ENCODE measurements at places on chromosomes 4 and X.
A peak's percentile ranks its signal among the peaks of the same experiment; 100 is the strongest.

GRCh38 chrX:153800746-153801145 lies 6.3 kb downstream of the SSR4 start:
- no peak for DNase-seq

GRCh38 chr4:76292730-76293129 lies 13.8 kb upstream of the STBD1 start:
- DNase-seq = no peak

DNA sequence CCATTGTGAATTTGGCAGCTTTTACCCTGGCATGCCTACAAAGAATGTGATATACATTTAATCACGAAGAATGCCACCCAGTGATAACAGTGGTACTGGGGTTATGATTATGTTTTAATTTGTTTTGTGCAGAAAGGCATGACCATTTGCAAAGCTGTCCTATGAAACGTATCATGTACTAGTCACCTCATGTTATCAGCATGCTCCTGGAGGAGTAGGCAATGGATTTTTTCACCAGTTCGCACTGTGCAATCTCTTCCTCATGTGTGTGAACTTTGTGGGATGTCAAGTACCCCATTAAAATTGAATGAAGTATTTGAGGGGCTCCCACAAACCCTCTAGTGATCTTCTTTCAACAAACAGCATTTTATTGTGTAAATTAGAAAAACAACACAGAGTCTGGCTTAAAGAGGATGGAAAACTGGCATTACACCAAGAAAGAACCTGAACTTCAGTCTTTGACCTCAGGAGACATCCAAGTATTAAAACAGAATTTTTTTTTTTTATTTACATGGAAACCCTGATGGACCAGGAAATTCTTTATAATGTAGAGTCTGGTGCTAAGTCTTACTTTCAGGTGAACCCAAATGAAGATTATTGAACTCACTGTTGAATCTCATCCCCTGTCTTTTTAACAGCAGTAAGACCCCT lies 200.6 kb upstream of the PGRMC2 start:
- DNase-seq = no peak

GRCh38 chrX:42535233-42535632 lies 242.7 kb downstream of the PPP1R2C start:
- no peak for DNase-seq

DNA sequence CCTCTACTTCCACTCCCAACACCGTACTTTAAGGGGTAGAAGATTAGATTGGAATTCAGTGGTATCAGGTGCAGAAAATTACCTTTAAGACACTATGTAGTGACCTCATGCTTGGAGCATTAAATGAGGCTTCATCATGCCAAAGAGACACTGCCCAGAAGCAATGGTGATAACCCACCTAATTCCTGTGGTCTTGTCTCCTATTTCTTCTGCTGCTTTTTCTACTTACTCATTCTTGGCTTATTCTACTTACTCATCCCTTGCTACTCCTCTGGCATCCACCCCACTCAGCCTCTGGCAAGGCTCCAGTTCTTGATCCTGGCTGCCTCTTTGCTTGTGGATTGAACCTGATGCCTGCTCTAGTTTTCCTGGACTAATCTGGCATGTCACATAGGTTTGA lies 62.3 kb upstream of the ADAMTS3 start:
- no peak for DNase-seq

- DNase-seq = no peak
These were observed 9.8 kb downstream of the GUCY1A1 start for GRCh38 chr4:155676430-155676825.

DNA sequence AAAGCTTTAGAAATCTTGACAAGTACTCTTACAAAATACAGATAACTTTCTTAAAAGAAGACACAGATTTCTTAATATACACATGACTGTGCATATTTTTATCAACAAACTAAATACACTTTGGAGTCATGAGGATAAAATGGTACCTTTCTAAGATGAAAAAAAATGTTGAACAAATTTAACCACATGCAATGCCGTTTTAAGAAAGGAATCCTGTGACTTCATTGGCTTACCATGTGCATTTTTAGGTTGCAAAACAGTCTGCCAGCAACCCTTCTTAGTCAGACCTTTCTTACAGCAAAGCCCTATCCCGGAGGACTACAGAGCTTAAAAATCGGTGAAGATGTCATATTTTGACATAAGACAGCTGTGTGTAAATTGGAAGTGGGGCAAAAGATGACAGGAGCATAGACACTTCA lies 51.7 kb downstream of the GASK1B start:
- DNase-seq = no peak

DNA sequence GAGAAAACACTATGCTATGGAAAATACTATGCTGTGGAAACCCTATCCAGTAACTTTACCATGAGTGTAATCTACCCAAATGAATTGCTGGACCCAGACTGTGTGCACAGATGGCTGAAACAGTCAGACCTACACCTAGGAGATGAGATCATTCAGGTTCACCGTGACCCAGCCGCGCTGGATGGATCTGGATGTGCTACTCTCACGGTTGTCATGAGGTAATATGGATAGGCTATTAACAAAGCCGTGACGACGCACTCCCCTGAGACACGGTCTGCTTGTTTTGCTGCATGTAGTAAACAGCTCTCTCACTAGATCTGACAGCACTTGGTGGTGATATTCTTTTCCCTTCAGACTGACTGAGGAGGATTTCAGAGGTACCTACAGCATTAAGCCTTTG lies 832.5 kb upstream of the GRID2 start:
- no peak for DNase-seq

- no peak for DNase-seq
These were observed 211.0 kb upstream of the ADGRL3 start for GRCh38 chr4:60989141-60989540.

DNA sequence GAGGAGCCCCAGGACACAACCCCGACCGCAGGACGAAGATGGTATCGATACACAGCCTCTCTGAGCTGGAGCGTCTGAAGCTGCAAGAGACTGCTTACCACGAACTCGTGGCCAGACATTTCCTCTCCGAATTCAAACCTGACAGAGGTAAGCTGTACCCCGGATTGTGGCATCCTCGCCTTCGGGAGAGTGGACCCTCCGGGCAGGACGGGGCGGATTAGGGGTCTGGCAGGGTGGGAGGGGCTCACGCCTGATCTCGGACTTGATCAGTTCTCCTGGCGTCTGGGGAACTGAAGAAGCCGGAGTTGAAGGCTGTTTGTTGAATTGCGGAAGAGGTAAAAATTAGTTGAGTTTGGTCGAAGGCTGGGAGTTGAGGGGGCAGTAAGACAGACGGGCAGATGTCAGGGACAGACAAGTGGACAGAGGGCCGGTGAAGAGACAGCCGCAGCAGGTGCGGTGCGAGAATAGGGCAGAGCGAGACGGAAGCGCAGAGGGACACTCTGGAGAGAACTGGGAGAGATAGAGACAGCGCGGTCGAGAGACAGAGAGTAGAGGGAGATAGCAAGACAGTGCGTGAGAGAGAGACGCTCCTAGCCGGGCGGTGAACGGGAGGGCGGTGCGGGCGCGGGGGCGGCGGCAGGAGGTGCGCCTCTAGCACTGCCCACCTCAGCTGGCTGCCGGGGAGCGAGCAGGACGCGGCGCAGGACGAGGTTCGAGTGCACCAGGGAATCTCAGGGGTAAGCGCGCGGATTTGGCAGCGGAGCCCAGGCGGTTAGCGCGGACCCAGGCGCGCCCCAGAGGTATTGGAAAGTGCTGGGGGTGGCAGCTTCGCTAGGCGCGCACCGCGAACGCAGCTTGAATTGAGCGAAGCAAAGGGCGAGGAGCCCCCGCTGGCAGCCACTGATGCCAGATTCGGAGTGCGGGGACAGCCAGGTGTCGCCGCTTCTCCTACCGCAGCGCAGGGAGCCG lies 23.9 kb downstream of the ARHGAP36 start:
- no peak for DNase-seq

DNA sequence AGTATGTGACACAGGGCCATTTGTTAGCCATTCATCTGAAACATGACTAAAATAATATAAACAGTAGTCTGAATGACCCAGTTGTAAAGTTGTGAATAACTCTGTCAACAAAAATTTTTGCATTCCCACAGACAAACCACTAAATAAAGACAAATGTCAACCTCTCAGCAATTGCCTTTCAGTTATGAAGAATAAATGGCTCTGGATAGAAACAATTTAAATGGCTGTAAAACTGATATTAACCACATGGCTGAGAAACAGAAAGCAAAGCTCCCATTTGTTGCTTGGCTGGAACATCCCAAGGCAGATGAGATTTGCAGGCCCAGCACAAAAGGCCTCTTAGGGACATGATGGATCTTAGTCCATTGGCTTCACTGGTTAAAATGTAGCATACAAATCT lies 296.3 kb downstream of the GALNTL6 start:
- DNase-seq = no peak

DNA sequence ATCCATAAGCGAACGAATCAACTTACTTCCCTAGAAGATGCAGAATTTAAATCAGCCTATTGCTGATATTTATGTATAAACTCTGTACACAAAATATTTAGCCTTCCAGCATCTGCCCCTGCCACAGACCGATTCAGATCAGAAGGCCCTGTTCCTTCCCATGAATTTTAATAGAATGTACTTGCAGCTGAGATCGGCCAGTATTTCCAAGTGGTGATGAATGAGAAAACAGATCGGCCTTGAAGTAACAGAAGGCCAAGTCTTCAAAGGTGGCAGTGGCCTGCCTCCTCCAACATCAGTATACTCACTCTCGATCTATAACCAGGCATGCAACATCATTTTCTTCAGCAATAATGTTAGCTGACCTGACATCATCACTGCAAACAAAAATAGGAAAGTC lies 66.4 kb downstream of the PRKG2 start:
- DNase-seq = no peak

GRCh38 chr4:87555773-87556619 lies 26.8 kb upstream of the SPARCL1 start:
- no peak for DNase-seq

GRCh38 chrX:137171626-137172025 lies 137.8 kb upstream of the GPR101 start:
- no peak for DNase-seq

- no peak for DNase-seq
These were observed 148.8 kb downstream of the PJA1 start for GRCh38 chrX:69016293-69016941.

- no peak for DNase-seq
These were observed 104.9 kb downstream of the FAM13A start for GRCh38 chr4:88952081-88952480.

- DNase-seq = no peak
These were observed 142.9 kb upstream of the SLC4A4 start for GRCh38 chr4:71195924-71196323.

- DNase-seq = no peak
These were observed 459.7 kb downstream of the GRXCR1 start for GRCh38 chr4:43351970-43352806.

GRCh38 chr4:115850799-115851509 lies 737.5 kb upstream of the NDST4 start:
- no peak for DNase-seq

DNA sequence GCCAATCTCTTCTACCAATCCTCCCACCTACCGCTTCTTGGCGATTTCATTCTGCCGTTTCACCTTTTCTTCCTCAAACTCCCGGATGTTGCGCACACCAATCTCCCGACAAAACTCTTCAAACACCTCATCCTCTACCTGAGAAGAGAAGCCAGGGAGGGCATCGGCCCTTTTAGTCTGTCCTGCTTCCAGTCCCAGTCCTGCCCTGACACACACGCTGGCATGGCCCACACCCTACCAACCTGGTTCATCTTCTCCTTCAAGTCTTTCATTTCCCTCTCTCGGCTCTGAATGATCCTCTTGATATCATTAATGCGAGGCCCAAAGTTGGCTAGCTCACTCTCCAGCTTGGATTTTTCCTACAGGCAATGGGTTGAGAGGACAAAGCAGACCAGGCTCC lies 18.9 kb downstream of the SMC1A start:
- DNase-seq = no peak

- DNase-seq = no peak
These were observed 108.7 kb upstream of the PAK3 start for GRCh38 chrX:110987292-110987691.

DNA sequence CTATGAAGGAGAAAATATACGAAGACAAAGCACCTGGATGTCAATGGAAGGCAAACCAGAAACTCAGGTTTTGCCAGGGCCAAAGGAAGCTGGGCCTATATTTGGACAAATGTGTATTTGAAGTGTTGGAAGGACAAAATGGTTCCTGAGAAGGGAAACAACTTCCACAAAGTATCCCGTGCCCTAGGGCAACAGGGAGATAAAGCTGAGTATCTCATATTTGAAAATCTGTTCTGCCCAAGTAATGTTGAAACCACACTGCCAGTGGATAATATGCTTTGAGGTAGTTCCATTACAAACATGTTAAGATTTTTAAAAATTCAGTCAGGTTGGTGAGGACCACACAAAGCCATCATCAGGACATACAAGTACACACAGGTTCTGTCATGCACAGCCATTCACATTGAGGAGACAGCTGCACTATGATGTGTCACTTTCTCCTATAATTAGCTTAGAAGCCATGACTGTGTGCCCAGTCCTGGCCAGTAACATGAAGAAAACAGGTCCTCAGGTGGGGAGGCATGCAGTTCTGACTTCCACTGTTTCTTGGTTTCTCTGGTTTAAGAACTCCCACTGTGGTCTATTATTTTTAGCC lies 116.4 kb downstream of the PWWP3B start:
- no peak for DNase-seq

DNA sequence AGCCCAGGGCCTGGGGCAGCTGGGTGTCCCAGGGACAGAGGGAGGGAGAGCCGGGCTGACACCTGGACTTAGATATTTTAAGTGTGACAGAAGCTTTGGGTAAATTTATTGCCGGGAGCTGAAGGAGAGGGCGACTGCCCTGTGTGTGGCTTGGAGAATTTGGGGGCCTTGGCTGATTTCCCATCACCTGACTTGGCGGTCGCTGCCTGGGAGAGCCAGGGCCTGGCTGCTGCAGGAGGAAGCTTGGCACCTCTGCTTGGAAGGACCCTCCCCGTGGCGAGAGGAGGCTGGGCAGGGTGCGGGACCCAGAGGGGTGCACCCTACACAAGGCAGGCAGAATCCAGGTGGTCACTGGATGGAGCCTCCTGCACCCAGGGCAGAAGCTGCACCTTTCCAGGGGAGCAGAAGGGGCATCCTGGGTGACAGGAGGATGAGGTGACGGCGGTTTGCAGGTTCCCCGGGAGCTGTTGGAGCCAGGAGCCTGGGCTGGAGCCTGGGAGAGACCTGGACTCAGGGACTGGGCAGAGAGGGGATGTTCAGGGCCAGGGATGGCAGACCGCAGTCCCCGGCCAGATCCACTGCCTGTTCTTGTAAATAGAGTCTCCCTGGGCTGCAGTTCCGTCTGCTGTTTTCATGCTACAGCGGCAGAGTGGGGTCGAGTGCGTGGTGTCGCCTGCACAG lies 72.0 kb downstream of the RGS12 start:
- DNase-seq = no peak

- DNase-seq = no peak
These were observed 81.5 kb downstream of the FNIP2 start for GRCh38 chr4:158850371-158850770.

GRCh38 chrX:45824471-45824870 lies 623.8 kb upstream of the DIPK2B start:
- DNase-seq = peak; percentile 53

GRCh38 chr4:53644607-53645006 lies 53.3 kb upstream of the LNX1 start:
- no peak for DNase-seq

DNA sequence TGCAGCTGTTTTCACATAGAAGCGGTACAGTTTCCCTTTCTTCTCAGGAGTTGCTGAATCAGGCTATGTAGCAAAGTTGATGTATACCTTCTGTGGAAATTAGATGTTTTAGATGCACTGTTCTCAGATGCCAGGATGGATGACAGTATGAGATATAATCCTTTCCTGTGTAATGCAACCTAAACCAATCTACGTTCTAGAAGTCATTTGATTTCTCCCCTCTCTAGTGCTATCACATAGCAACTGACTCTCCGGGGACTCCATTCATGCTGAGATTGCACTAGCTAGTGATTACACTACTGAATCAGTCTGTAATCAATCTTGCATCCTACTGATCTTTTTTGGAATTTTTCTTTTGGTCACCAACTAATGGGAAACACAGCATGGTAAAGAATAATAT lies 1881.7 kb downstream of the PCDH7 start:
- DNase-seq = no peak
